ENCODE measurements at places on chromosomes 7 and 10.

GRCh38 chr7:68862261-68862660 lies 736.0 kb upstream of the AUTS2 start:
- no peak for DNase-seq

DNA sequence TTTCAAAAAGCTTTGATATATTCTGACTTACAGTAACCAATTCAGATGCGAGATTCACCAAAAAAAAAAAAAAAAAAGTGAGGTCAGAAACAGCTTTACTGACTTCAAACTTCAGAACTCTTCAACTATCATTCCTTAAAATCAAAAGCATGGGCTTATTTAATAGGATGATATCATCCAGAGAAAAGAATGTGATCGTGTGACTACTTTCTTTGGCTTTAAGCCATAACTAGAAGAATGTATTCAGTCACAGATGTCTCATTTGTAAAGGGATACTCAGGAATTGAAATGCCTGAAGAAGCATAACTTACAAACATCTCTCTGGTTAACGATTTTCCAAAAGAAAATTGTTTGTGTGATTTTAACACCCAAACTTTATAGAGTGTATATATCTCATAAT lies 11.5 kb downstream of the TPK1 start:
- DNase-seq: peak; percentile 34

DNA sequence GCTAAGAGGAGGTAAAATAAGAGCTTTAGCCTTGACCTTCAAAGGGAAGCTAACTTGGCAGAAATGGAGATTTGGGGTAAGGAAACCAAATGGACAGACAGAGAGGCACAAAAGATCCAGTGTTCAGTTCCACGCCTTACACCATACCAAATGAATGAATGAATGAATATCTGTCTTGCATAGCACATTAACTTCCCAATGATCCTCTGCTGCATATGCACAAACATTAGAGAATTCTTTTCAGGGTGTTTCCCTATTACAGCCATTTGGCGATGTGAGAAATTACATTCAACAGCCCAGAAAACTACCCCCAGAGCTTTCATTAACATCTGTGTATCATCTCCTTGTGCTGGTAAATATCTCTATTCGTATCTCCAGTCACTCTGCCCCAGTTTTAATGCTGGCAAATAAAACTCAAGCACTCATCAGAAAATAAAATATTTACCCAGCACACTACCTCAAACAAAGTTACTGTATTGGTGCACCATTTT lies 1056.2 kb downstream of the SORCS3 start:
- DNase-seq: no peak

- no peak for DNase-seq
These were observed 501.5 kb downstream of the ARL4A start for GRCh38 chr7:13188922-13189321.

- no peak for DNase-seq
These were observed 5.3 kb upstream of the COMMD3 start for GRCh38 chr10:22310928-22311327.

DNA sequence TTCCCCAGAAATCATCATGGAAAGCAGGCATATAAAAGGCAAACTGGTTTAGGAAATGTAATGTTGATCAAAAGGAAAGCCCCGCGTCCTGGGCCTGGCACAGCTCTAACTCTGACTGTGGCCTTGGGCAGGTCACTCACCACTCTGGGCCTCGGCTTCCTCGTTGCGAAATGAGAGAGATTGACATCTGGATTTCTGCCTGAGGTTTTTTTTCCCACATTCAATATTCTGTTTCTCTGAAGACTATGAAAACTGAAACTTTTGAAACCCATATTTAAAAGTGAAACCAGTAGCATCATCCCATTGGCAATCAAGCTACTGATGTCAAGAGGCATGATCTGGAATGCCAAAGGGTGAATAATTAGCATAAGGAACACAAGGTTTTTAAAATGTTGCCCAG lies 369.7 kb upstream of the NPVF start:
- no peak for DNase-seq

DNA sequence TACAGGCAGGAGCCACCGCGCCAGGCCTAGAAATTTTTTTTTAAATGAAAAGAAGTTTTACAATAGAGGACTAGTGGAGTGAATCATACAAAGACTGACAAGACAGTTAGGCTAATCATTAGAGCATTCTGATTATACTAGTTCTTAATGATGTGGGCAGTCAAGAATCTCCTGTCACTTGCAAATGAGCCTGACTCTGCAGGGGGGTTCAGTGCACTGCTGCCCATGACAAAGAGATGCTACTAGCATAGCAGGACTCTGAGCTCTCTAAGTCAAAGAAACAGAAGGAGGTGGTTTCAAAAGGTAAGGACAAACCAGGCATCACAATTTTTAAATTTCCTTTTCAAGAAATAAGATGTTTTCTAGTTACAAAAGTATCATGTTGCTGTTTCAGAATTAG lies 59.0 kb downstream of the CCDC6 start:
- DNase-seq: no peak

DNA sequence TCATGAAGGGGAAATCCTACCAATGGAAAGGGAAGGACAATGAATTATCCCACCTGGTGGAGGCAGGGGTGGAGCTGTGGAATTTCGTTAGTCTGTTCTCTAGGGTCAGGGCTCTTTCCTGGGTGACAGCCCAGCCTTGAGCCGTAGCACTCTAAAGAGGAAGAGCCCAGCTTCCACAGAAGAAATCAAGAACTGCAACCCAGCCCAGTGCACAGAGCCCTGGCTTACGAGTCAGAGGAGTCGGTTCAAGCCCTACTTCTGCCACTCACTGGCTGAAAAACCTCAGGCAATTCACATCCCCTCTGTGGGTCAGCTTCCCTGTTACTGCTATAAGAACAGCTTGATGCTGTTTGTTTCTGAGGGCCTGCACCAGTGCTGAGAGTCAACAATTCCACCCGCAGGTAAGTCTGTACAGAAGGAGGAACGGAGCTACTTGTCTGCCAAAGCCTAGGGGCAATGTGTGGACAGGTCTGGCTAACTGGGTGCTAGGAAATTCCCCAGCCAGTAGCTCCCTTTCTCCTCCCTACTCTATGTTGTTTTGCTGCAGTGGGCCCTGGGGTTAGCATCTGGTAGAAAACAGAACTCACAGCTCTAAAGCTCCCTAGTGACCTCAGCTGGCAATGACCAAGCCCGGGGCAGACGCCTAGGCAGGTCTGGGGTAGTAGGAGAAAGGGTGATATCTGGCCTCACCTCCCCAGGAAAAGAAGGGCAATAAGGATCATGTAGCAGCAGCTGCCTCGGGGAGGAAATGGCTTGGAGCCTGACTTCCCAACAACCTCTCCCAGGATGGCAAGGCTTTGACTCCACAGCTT lies 3.3 kb downstream of the AVPI1 start:
- no peak for DNase-seq

DNA sequence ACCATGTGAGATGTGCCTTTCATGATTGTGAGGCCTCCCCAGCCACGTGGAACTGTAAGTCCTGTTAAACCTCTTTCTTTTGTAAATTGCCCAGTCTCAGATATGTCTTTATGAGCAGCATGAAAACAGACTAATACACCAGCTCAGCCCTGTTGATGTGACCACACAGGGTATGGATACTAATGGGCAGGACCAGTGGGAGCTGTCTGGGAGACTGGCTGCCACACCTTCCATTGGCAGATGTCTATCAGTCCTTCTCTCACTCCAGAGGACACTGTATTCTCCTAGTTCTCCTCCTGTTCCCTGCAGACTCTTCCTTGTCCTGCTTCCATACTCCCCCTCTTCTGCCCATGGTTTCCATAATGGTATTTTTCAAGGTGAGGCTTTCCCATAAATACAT lies 104.4 kb downstream of the PRLHR start:
- DNase-seq: no peak

GRCh38 chr10:31034098-31034909 lies 2.6 kb upstream of the ZNF438 start:
- no peak for DNase-seq

DNA sequence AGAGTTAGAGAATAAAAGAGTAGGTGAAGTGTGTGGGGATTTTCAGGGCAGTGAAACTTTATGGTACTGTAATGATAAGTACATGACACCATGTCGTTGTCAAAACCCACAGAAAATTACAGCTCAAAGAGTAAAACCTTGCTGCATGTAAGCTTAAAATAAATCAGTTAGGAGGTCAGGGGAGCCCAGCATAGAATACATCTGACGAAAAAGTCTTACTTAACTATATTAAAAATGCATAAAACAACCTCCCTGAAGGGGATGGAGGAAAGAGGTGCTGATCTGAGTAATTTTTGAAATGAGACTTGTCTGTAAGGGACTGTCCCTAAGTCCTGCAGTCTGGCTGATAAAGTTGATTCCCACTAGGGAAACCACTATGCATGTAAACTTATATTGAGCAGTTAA lies 49.8 kb upstream of the AKR1E2 start:
- no peak for DNase-seq

DNA sequence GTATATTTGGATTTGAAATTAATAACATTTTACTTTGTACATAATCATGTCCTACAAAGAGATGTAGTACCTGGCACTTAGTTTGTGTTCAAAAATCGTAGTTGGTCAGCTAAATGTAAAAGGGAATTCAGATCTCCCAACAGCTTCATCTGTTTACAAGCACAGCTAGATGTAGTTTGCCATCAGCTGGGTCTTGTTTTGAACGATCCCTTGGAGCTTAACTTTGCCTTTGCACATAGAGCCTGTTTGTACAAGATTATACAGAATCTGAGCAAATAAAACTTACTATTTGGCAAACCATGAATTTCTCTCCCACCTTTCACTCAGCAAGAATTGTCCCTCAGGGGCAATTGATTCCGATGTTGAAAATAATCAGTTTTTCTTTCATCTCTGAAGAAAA lies 36.1 kb upstream of the ADD3 start:
- no peak for DNase-seq

- no peak for DNase-seq
These were observed 18.9 kb downstream of the NCAPG2 start for GRCh38 chr7:158685693-158686092.

GRCh38 chr7:158911145-158911544 lies 54.8 kb downstream of the DYNC2I1 start:
- DNase-seq: no peak

DNA sequence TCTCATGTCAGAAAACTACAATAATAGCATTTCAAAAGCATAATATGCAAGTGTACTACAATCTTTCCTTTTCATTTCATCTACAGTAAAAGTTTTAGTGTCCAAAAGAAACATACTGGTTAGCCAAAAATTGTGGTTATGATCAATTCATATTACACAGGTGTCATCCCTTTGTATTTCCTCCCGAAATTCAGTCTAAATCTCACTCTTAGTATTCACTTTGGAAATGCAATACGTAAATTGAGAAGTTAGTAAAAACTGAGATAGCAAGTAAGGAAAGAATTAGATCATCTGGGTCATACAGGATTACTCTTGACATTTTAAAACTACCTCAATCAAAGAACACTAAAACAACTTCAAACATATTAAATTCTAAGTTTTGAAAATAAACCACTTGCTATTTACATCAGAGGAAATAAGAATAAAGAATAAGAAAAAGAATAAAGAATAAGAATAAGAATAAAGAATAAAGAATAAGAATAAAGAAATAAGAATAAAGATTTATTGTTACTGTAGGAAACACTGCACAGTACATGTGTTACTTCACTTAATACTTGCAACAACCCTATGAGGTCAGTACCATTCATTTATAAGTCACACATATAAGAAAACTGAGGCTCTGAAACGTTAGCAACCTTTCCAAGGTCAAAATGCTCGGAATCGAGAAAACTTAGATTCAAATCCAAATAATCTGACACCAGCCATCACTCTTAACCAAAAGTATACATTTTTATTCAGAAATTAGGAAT lies 10.5 kb downstream of the SNX13 start:
- no peak for DNase-seq

DNA sequence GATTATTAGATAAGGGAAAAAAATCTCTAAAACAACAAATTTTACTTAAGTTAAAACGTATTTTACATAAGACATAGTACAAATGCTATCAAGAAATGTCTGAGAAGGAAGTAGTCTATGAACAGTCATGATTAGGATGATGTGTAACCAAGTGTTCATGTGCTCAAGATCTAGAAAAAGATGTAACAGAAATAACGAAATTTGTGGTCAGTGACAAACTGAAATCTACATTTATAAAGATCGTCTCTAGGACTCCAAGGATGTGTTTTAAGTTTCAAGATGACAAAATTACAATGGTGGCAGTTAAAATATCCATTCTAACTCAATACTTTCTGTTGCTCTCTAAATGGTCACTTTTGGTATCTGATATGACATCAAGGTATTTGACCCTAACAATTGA lies 17.2 kb downstream of the PPP3CB start:
- DNase-seq: no peak
